Caco-2 (cell line): ENCODE measurements at places on chromosomes 12 and 14. TPM values are rescaled to one million over a fixed set of nuclear protein-coding genes. Genes with fewer than 3 reads are reported as not detected.

Gene SLC17A8
- not detected in 2 replicates for total RNA-seq

Gene INHBC
- not detected in 2 replicates for total RNA-seq

Gene ZFHX2
- total RNA-seq, result 1.1 and 1.4 TPM in 2 replicates

Gene FAM186B
- total RNA-seq, result 1.4 and 2.2 TPM in 2 replicates

Gene AKAP3
- 1.6 and 3.2 TPM in 2 replicates for total RNA-seq

Gene OASL
- 0.11 and 0.35 TPM in 2 replicates for total RNA-seq

Gene PA2G4
- total RNA-seq, result 178 and 190 TPM in 2 replicates

DNA sequence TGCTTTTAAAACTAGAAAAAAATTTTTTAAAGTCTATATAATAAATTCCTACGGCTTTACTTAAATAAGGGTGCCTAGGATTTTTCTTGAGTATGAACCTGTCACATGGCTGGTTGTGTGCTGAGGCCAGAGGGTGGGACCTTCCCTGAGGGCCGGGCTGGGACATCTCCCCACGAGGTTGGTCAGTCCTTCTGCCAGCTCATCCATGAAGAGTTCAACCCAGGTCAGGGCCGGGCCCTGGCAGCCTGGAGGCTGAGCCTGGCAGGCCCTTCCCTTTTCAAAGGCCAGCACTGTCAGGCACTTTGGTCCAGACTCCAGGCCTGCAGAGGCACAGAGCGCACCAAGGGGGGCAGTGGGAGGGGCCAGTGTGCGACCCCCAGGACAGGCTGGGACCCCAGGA, 31.7 kb downstream of the TNFAIP2 start:
- DNase-seq, result peak; percentile 40
- H3K36me3 ChIP-seq, result no peaks in the 10 kb centered on the region
- no peak overlapping the region for H3K4me3 ChIP-seq
- no peak overlapping the region for H3K27ac ChIP-seq

- DNase-seq, result peak; percentile 65
- H3K4me1 ChIP-seq, result peaks cover 15% of the 10 kb centered on the region
- no peaks in the 10 kb centered on the region for H3K27me3 ChIP-seq
- no peak overlapping the region for H3K27ac ChIP-seq
- no peaks in the 10 kb centered on the region; the same call in 1 of the 2 replicates for H3K36me3 ChIP-seq
- no peak overlapping the region for H3K4me3 ChIP-seq
Observed at GRCh38 chr12:64080319-64081007, 141.6 kb downstream of the KICS2 start.

DNA sequence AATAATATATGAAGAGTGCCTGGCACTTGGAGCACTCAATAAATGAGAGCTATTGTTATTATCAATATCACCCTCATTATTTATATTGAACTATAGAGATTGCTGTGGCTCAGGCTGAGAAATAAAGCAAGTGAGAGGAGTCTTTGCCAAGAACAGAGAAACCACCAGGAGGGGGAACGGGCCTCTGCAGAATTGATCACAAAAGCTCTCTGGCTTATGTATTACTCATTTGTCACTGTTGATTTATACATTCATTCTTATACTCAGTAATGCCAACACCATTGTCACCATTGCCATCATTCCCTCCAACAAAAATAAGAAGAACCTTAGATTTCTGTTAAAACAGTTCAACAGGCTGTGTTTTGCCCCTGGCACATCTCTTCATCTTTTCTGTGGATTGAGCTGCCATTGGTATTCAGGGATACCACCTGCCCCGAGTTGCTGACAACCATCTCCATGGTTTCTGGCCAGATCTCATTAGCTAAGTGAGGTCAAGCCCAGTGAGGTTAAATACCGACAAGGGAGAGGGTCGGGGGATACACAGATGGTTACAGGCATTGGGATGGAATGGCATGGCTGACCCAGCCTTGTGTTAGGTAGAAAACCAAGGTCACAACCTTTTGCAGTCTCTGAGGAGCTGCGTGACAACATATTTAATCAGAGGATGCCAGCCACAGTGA, 21.8 kb upstream of the PCNX1 start:
- no peaks in the 10 kb centered on the region for H3K36me3 ChIP-seq
- H3K27me3 ChIP-seq, result no peaks in the 10 kb centered on the region
- no peaks in the 10 kb centered on the region; the same call in 1 of the 2 replicates for H3K4me1 ChIP-seq
- no peak for DNase-seq
- H3K27ac ChIP-seq, result no peak overlapping the region
- H3K4me3 ChIP-seq, result no peak overlapping the region

- H3K4me3 ChIP-seq, result no peak overlapping the region
- no peaks in the 10 kb centered on the region for H3K36me3 ChIP-seq
- DNase-seq, result no peak
- no peak overlapping the region for H3K27ac ChIP-seq
Observed at GRCh38 chr12:92511786-92512185, 191.0 kb upstream of the PLEKHG7 start.

DNA sequence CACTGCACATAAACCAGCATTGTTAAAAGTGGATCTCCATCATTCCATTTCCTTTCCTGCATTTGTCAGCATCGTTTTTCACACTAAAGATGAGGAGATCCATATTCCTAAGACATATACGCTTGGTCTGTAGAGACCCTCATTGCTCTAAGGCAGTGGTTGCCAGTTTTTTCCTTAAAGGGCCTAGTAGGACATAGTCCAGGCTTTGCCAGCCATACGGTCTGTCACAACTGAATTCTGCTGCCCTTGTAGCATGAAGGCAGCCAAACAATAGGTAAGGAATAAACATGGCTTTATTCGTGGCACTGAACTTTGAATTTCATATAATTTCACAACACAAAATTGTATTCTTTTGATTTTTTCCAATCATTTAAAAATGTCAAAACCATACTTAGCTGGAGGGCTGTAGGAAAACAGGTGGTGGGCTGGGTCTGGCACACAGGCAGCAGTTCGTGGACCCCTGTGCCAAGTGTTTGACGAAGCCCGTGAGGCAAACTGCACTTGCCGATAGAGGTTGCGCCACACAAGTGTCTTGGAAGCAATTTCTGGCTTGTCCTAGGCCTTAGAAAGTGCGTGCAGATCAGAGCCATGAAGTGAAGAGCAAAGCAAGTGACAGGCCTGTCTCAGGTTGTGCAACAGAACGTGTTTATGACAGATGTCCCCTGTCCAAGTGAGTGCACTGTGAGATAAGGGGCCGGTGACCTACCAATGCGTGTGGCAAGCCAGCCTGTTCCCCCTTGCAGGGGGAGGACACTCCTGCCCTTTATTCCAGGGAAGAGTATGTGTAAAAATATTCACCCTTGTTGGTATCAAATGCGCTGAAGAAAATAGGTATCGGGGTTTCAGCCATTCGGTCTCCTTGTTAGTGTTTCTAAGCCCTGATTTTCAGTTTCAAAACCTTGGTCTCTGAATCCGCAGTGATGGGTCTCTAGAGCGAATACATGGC, 916 bp upstream of the CHPT1 start:
- H3K27ac ChIP-seq, result peak overlapping the region; percentile 77
- H3K4me3 ChIP-seq, result peak overlapping the region; percentile 81
- H3K36me3 ChIP-seq, result no peaks in the 10 kb centered on the region
- DNase-seq, result peak; percentile 74
- H3K27me3 ChIP-seq, result no peaks in the 10 kb centered on the region
- peaks cover 15% of the 10 kb centered on the region for H3K4me1 ChIP-seq

- no peaks in the 10 kb centered on the region for H3K4me1 ChIP-seq
- no peak for DNase-seq
- no peaks in the 10 kb centered on the region for H3K36me3 ChIP-seq
- H3K27me3 ChIP-seq, result no peaks in the 10 kb centered on the region
- no peak overlapping the region for H3K4me3 ChIP-seq
- no peak overlapping the region for H3K27ac ChIP-seq
Observed at GRCh38 chr14:76939015-76939742, 89.3 kb downstream of the IRF2BPL start.

- no peaks in the 10 kb centered on the region for H3K4me1 ChIP-seq
- no peaks in the 10 kb centered on the region for H3K36me3 ChIP-seq
- no peak overlapping the region for H3K27ac ChIP-seq
- H3K4me3 ChIP-seq, result no peak overlapping the region
Observed at GRCh38 chr12:102659200-102659911, 179.0 kb upstream of the IGF1 start.

DNA sequence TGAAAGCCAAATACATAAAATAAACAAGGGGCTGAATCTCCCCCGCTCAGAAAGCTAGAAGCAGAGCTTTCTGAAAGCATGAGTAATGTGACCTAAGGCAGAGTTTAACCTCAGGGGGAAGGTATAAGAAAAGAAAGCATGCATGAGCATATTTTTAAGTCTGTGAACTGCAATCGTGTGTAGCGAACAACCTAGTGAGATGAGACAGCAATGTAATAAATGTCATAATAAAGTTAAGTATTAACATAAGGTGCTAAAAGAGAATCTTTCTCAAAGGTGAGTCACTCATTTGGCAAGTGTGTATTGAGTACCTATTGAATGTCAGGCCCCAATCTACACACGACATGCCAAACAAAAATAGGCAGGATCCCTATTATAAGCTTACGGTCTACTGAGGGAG, 14.2 kb upstream of the WDR20 start:
- H3K4me1 ChIP-seq, result peaks cover 10% of the 10 kb centered on the region
- peak overlapping the region; percentile 22 for H3K27ac ChIP-seq
- peak; percentile 11 for DNase-seq
- no peaks in the 10 kb centered on the region for H3K27me3 ChIP-seq

- no peaks in the 10 kb centered on the region for H3K27me3 ChIP-seq
Observed at GRCh38 chr14:28536889-28537288, 229.7 kb upstream of the FOXG1 start.

- H3K27me3 ChIP-seq, result no peaks in the 10 kb centered on the region
- peak; percentile 73 for DNase-seq
- H3K27ac ChIP-seq, result no peak overlapping the region
- H3K4me1 ChIP-seq, result peaks cover 13% of the 10 kb centered on the region
- peaks cover 2% of the 10 kb centered on the region for H3K36me3 ChIP-seq
Observed at GRCh38 chr14:67583711-67584644, 16.1 kb downstream of the PIGH start.

DNA sequence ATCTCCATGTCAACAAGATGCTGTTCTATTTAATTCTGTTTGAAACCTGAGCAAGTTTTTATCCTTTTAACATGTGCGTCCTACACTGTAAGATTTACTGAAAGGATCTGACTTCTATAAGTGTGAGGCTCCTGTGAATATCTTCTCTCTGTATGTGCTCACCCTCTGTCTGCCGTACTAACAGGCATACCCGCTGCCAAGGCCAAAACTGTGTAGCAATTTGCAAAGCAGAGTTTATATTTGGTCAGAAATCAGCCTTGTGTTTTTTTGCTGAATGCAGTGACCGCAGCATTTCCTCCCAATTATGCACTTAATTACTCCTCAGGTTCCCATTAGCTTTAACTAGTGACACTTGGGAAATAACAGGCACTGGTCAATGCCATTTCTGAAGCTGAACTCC, 12.3 kb downstream of the CHST11 start:
- no peak overlapping the region for H3K27ac ChIP-seq
- no peaks in the 10 kb centered on the region for H3K36me3 ChIP-seq
- H3K27me3 ChIP-seq, result no peaks in the 10 kb centered on the region
- no peaks in the 10 kb centered on the region for H3K4me1 ChIP-seq
- no peak for DNase-seq
- no peak overlapping the region for H3K4me3 ChIP-seq

DNA sequence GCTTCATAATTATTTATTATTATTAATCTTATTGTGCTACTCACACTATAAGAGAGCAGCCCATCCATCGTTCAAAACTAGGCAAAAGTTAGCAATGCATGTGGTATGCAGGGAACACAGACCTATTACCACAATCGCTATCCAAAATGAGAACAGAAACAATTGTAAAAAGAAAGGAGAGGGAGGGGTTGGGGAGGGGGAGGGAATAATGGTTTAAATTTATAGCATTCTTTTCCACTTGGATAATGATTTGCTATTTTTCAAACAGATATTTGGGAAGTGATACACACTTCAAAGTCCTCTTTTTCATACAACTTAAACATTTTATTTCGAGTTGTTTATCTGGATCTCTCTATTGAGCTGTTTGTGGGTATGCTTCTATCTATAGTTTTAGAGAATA, 248.6 kb upstream of the SOX5 start:
- DNase-seq, result no peak
- H3K4me1 ChIP-seq, result peaks cover 8% of the 10 kb centered on the region; the same call in 1 of the 2 replicates
- H3K4me3 ChIP-seq, result no peak overlapping the region
- no peaks in the 10 kb centered on the region for H3K36me3 ChIP-seq
- H3K27ac ChIP-seq, result no peak overlapping the region

DNA sequence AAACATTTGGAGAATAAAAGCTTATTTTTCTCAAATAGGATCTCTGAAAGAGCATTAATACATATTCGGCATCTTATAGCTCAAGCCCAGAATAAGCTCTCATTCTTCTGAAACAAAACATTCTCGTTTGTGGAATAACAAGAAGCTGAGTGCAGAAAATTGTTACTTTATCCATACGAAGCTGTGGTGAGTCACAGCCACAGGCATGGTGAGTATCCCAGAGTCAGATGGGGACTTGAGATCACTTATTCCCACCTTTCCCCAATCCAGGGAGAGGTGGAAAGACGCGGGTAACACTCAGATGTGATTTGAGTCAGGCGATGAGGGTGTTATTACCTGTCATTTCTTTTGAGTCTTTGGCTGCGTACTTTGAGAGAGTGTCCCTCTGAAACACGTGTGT, 214.6 kb upstream of the TMEM132C start:
- no peaks in the 10 kb centered on the region for H3K27me3 ChIP-seq
- H3K4me3 ChIP-seq, result no peak overlapping the region
- H3K36me3 ChIP-seq, result no peaks in the 10 kb centered on the region
- no peak for DNase-seq
- H3K27ac ChIP-seq, result no peak overlapping the region

DNA sequence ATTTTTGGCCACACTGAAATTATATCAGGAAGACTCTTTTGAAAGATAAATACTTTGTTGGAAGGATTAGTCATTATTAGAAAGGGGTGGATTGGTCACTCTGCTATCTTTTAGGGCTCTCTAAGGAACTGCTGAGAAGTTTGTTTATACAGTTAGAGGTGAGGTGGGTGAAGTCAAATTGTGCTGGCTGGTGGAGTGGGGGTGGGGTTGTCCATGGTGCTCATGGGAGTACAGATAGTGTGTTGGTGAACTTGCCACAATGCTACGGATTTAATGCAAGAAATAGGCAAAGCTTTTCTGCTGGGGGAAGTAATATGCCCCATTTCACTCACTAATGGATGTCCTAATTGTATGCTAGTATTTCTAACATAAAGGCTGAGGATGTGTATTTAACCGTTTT, 35.8 kb downstream of the SUSD6 start:
- H3K4me3 ChIP-seq, result no peak overlapping the region
- H3K4me1 ChIP-seq, result peaks cover 55% of the 10 kb centered on the region
- no peaks in the 10 kb centered on the region for H3K36me3 ChIP-seq
- peak overlapping the region; percentile 34 for H3K27ac ChIP-seq
- H3K27me3 ChIP-seq, result no peaks in the 10 kb centered on the region
